A673 (cell line): ENCODE measurements at places on chromosomes 3 and 15.
A peak's percentile ranks its signal among the peaks of the same experiment; 100 is the strongest.

DNA sequence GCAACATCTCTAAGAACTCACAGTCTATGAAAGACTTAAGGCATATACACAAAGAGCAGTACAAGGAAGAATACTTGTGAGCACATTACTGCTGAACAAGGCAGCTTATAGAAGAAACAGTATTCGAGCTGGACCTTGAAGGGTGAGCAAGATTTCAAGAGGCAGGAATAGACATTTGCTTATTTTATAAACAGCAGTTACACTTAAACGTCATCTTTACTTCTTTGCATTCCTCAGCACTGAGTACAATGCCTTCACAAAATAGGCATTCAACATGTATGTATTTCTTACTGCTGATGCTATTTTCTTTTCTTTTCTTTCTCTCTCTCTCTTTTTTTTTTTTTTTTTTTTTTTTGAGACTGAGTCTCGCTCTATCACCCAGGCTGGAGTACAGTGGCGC lies 205.8 kb downstream of the ZIC4 start:
- H3K4me3 ChIP-seq: no peak overlapping the region
- no peak for DNase-seq
- H3K36me3 ChIP-seq: no peaks in the 10 kb centered on the region
- H3K27me3 ChIP-seq: no peaks in the 10 kb centered on the region

- H3K4me3 ChIP-seq: no peak overlapping the region
- H3K27ac ChIP-seq: no peak overlapping the region
- H3K4me1 ChIP-seq: no peaks in the 10 kb centered on the region
- H3K36me3 ChIP-seq: no peaks in the 10 kb centered on the region
- no peak for DNase-seq
These were observed 66.5 kb downstream of the LEKR1 start for GRCh38 chr3:156892701-156893100.

DNA sequence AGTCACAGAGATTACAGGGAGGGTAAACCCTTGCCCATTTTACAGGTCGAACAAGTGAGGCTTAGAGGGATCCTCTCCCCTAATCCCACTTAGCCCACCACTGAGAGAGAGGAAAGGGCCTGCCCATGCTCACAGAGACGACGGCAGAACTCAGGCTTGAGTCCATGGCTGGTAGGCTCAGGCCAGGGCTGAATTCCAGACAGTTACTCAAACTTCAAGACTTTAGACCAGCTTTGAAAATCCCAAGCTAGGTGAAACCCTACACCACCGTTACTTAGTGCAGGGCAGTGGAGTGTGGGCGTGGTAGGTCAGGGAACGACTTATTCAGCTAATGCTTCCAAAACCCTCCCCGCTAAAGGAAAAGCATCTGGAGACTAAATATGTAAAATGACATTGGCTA lies 16.4 kb downstream of the GRIP2 start:
- H3K27me3 ChIP-seq: no peaks in the 10 kb centered on the region
- H3K27ac ChIP-seq: no peak overlapping the region
- no peaks in the 10 kb centered on the region for H3K4me1 ChIP-seq
- H3K36me3 ChIP-seq: no peaks in the 10 kb centered on the region
- no peak for DNase-seq
- H3K4me3 ChIP-seq: no peak overlapping the region

GRCh38 chr3:47365213-47366153 lies 15.3 kb upstream of the PTPN23 start:
- H3K36me3 ChIP-seq: no peaks in the 10 kb centered on the region
- H3K4me1 ChIP-seq: no peaks in the 10 kb centered on the region
- DNase-seq: peak; percentile 23
- H3K27me3 ChIP-seq: no peaks in the 10 kb centered on the region
- no peak overlapping the region for H3K27ac ChIP-seq

DNA sequence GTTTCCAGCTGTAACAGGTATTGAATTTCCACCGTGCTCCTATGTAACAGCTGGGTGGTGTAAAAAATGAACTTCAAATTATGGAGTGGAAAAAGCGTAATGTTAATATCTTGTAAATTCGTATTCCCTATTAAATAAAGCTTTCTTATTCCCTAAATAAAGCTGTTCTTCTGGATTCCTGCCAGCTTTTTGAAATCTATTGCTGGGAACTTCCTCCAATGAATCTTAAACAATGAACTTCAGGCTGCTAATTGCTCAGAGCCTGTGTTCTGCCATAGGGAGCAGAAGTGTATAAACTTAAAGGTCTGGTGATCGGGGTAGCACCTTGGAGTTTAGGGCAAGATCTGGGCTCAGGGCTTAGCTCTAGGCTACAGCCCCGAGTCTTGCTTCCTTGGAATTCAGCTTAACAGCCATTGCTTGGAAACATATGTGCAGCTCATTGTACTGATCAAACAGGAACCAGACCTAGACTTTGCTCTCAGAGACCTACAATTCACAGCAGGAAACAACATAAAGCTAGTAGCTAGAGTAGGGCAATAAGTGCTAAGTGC lies 1.4 kb downstream of the ARL14 start:
- H3K36me3 ChIP-seq: no peaks in the 10 kb centered on the region
- peaks cover 8% of the 10 kb centered on the region for H3K4me1 ChIP-seq
- no peaks in the 10 kb centered on the region for H3K27me3 ChIP-seq
- no peak overlapping the region for H3K4me3 ChIP-seq
- no peak overlapping the region for H3K27ac ChIP-seq

- H3K36me3 ChIP-seq: no peaks in the 10 kb centered on the region
- H3K27ac ChIP-seq: no peak overlapping the region
- H3K27me3 ChIP-seq: no peaks in the 10 kb centered on the region
- H3K4me1 ChIP-seq: no peaks in the 10 kb centered on the region
- DNase-seq: no peak
These were observed 64.7 kb downstream of the SSUH2 start for GRCh38 chr3:8579943-8580342.

GRCh38 chr3:150494411-150494977 lies 51.8 kb downstream of the SERP1 start:
- H3K4me1 ChIP-seq: no peaks in the 10 kb centered on the region
- no peak for DNase-seq
- H3K36me3 ChIP-seq: no peaks in the 10 kb centered on the region

DNA sequence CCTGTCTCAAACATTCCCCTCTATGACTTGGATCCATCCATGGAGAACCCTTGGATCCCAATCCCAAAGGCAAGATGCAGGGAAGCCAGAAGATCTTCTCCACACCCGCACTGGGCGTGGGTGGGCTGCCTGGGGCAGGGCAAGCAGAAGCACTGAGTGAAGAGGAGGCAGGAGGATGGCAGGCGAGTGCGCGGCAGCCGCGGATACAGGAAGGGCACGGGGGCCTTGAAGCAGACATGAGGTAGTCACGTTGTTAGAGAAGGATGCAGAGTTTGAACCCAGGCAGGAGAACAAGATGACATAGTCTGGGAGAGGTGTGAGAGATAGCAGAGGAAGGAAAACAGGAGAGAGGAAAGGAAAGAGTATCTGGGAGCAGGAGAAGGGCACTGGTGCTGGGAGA lies 5.1 kb upstream of the IGDCC3 start:
- no peak overlapping the region for H3K4me3 ChIP-seq
- peaks cover 21% of the 10 kb centered on the region for H3K27me3 ChIP-seq
- no peak for DNase-seq
- H3K36me3 ChIP-seq: no peaks in the 10 kb centered on the region
- H3K27ac ChIP-seq: no peak overlapping the region
- peaks cover 9% of the 10 kb centered on the region for H3K4me1 ChIP-seq

- no peak overlapping the region for H3K27ac ChIP-seq
- H3K27me3 ChIP-seq: no peaks in the 10 kb centered on the region
- no peak overlapping the region for H3K4me3 ChIP-seq
- peak; percentile 8 for DNase-seq
These were observed 33.4 kb downstream of the PRKCD start for GRCh38 chr3:53194210-53195065.

GRCh38 chr3:150286390-150287147 lies 121.5 kb upstream of the TSC22D2 start:
- no peak overlapping the region for H3K27ac ChIP-seq
- no peak overlapping the region for H3K4me3 ChIP-seq
- H3K36me3 ChIP-seq: no peaks in the 10 kb centered on the region

DNA sequence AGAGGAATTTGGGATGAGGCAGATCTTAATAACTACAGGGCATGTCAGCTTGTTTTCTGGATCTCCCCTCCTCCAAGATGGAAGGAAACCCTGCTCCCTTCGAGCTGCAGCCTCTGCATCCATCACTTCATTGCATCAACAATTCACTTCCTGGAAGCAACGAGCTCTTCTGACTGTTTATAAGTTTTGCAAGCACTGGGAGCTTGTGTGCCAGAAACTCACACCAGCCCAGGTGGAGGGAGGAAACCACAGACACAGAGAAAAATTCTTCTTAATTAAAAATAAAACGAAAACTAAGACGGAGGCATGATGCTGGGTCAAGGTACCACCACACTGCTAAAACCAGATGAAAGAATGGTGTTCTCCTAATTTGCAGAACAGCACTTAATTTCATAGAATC lies 10.6 kb downstream of the LRIG1 start:
- peaks cover 16% of the 10 kb centered on the region for H3K4me1 ChIP-seq
- no peak for DNase-seq
- H3K27ac ChIP-seq: no peak overlapping the region

DNA sequence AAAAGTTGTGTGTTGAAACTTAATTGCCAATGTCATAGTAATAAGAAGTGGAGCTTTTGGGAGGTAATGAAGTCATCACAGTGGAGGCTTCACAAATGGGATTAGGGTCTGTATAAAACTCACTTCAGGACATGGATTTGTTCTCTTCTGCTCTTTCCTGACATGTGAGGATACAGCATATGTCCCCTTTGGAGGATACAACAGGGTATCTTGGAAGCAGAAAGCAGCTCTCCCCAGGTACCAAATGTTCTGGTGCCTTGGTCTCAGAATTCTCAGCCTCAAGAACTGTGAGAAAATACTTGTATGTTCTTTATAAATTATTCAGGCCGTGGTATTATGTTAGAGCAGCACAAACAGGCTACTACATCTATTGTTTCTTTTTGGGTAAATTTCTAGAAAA lies 210.9 kb downstream of the DIPK2A start:
- H3K27ac ChIP-seq: no peak overlapping the region
- H3K4me1 ChIP-seq: peaks cover 1% of the 10 kb centered on the region
- H3K36me3 ChIP-seq: no peaks in the 10 kb centered on the region
- DNase-seq: no peak

DNA sequence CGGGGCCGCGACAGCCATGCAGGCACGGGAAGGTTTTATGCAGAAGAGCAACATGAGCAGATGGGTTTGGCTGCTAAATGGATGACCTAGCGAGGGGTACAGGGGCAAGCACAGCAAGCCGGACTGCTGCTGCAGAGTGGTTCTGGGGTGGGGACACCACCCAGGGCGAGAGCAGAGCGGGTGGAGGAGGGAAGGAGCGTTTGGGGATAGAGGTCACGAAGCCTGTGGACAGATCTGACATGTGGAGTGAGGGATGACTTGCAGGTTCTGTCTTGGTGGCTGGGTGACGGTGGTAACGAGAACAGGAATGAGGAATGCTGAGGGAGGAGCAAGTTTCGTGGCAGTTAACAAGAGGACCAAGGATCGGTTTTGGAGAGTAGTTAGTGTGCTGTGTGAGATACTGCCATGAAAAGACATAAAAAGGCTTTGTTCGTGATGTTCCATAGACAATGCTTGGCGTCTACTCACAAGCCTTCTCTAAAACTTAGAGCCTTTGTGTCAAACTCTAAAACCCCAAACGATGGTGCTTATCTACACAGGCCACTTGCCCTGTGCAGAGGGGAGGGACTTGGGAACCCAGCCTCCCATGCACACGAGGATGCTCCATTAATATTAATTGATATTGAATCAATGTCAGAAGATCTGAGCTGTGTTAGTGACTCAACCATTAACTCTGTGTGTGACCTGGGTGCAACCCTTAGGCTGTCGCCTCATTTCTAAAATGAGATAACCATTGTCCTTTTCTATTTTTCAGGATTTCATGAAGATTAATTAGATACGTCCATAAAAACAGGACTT lies 132.7 kb upstream of the SLC2A2 start:
- H3K27me3 ChIP-seq: no peaks in the 10 kb centered on the region
- no peaks in the 10 kb centered on the region for H3K36me3 ChIP-seq
- H3K4me1 ChIP-seq: no peaks in the 10 kb centered on the region
- H3K4me3 ChIP-seq: no peak overlapping the region
